CD8-positive, alpha-beta memory T cell (primary cell): ENCODE measurements at places on chromosomes 1 and 21. TPM values are rescaled to one million over a fixed set of nuclear protein-coding genes. Genes with fewer than 3 reads are reported as not detected.

DNA sequence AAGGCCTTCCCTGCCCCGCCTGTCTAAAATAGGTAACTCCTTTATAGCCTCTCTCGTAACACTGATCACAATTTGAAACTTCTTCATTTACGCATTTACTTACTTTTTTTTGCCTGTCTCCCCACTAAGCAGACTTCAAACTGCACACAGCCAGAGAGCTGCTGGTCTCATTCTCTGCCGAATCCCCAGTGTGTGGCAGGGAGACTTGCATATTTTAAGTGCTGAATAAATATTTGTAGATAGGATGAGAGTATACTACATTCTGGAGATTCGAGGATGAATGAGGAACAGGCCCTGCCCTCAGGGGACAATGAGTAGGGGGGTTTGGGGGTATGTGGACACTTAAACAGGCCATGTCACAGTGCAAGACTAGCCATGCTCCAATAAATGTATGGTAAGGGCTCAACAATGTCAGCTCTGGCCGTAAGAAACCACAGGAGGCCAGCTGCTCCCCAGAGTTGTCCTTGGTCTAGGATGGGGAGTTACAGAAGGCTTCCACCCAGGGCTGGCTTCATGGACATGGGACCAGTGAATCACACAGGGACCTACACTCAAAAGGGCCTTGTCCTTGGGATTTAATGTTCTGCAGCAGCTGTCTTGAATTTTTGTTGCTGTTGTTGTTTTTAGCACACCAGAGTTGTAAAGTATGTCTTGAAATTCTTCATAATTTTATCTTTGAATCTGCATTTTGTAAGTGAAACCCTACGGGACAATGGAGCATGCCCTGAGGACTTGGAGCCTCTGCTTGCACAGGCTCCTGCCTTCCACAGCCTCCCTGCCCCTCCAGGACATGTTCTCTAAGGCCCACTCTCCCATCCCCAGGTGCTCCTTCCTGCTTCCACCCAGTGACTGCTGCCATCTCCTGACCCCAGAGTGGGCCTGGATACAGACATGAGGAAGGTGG lies 8.5 kb downstream of the DIO1 start:
- H3K4me3 ChIP-seq: no peak overlapping the region
- H3K4me1 ChIP-seq: no peaks in the 10 kb centered on the region
- H3K27me3 ChIP-seq: no peaks in the 10 kb centered on the region

DNA sequence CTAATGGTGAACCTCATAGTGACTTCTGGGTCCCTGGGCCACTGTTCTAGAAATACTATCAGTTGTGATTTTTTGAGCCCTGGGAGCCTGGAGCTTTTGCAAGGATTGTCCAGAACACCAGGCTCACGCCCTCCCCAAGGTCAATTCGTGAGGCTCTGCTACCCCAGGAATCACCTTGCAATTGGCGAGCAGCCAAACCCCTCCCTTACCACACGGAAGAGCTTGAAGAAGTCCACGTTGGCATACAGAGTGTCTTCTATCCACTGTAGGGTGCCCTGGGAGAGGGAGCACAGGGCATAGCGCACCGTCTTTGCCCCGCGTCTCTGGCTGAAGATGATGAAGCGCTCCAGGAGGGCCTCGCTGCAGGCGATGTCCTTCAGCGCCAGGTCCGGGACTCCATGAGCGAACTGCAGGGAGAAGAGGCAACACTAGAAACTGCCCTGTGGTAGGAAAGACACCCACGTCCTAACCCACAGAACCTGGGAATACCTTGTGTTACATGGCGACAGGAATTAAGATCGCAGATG lies 22.3 kb downstream of the ABCA4 start:
- H3K4me1 ChIP-seq: no peaks in the 10 kb centered on the region
- H3K27me3 ChIP-seq: no peaks in the 10 kb centered on the region
- DNase-seq: no peak
- no peaks in the 10 kb centered on the region for H3K36me3 ChIP-seq
- H3K4me3 ChIP-seq: no peak overlapping the region

DNA sequence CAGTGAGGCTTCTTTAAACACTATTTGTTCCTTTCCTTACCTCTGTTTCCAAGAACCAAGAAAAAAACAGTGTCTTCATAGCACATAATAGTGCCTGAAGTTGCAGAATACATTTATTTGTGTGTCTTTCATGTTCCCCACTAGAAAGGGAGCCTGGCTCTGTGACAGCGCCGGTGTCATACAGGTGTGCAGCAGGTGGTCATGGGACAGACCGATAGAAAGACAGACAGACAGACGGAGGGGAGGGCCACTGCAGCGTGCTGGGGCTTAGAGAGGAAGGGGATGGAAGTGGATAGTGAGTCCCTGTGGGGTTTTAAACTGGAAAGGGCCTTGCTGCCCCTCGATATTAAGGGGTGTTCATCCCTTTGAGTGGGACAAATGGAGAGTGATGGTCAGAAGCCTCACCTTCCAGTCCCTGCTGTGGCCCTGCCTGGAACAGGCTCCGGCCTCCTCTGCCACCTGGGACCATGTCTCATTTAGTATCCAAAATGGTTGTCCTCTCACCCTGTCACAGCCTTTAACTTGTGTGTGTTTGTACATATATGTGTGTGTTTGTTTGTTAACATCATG lies 152.9 kb downstream of the PGBD5 start:
- no peaks in the 10 kb centered on the region for H3K27me3 ChIP-seq
- H3K27ac ChIP-seq: no peak overlapping the region
- peaks cover 11% of the 10 kb centered on the region for H3K4me1 ChIP-seq
- peaks cover 3% of the 10 kb centered on the region for H3K36me3 ChIP-seq

Gene RNU1-1
- total RNA-seq: 1,300 TPM

Gene TEX38
- total RNA-seq: not detected

Gene CD1E
- not detected for total RNA-seq

Gene SLAMF7
- 79.5 TPM for total RNA-seq

Gene SIM2
- not detected for total RNA-seq

DNA sequence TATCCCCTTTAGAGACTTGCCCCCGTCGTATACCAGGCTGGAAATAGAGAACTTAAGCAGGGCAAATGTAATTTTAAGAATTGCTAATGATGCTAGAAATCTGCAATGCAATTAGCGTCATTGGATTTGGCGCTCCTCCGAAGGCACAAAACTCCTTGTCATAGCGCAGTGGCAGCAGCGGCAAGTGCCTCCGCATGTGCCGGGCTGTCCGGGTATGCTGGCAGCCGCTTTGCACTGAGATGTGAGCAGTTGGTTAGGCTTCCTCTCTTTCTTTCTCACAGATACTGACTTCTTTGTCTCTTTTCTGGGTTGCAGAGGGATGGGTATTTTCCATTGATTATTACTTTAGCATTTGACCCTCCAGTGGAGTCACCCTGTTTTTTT lies 193.4 kb upstream of the LMO4 start:
- no peak for DNase-seq
- no peak overlapping the region for H3K27ac ChIP-seq
- no peaks in the 10 kb centered on the region for H3K4me1 ChIP-seq
- no peak overlapping the region for H3K4me3 ChIP-seq

DNA sequence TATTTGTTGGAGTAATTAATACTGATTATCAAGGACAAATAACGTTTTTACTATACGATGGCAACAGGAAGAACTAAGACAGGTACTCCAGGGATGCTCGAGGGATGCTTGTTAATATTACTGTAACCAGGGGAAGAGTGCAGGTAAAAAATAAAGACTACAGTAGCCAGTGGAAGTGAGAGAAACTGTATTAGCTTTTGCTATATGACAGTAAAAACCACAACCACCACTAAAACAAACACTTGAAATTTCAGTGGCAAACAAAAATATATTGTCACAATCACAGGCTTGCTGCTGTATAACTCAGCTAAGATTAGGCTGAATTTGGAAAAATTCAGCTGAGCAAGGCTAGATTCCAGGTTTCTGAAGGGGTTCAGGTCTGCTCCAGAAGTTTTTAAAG lies 812.6 kb upstream of the ADGRL4 start:
- no peak overlapping the region for H3K4me3 ChIP-seq
- no peaks in the 10 kb centered on the region for H3K36me3 ChIP-seq
- H3K4me1 ChIP-seq: no peaks in the 10 kb centered on the region
- no peak overlapping the region for H3K27ac ChIP-seq
- no peaks in the 10 kb centered on the region for H3K27me3 ChIP-seq
- DNase-seq: no peak

Gene S100A7
- total RNA-seq: not detected

- H3K27ac ChIP-seq: no peak overlapping the region
- no peaks in the 10 kb centered on the region for H3K27me3 ChIP-seq
- H3K4me1 ChIP-seq: no peaks in the 10 kb centered on the region
- H3K36me3 ChIP-seq: no peaks in the 10 kb centered on the region
- no peak overlapping the region for H3K4me3 ChIP-seq
These were observed 35.5 kb downstream of the SRSF11 start for GRCh38 chr1:70256664-70257063.

Gene ANKRD65
- not detected for total RNA-seq

- H3K27ac ChIP-seq: no peak overlapping the region
- no peak overlapping the region for H3K4me3 ChIP-seq
- no peaks in the 10 kb centered on the region for H3K36me3 ChIP-seq
- DNase-seq: no peak
- no peaks in the 10 kb centered on the region for H3K4me1 ChIP-seq
These were observed 149.5 kb downstream of the SLC30A10 start for GRCh38 chr1:219778793-219779369.

- no peaks in the 10 kb centered on the region for H3K4me1 ChIP-seq
- DNase-seq: no peak
- no peaks in the 10 kb centered on the region for H3K27me3 ChIP-seq
These were observed 27.5 kb downstream of the KCTD3 start for GRCh38 chr1:215594640-215595039.

DNA sequence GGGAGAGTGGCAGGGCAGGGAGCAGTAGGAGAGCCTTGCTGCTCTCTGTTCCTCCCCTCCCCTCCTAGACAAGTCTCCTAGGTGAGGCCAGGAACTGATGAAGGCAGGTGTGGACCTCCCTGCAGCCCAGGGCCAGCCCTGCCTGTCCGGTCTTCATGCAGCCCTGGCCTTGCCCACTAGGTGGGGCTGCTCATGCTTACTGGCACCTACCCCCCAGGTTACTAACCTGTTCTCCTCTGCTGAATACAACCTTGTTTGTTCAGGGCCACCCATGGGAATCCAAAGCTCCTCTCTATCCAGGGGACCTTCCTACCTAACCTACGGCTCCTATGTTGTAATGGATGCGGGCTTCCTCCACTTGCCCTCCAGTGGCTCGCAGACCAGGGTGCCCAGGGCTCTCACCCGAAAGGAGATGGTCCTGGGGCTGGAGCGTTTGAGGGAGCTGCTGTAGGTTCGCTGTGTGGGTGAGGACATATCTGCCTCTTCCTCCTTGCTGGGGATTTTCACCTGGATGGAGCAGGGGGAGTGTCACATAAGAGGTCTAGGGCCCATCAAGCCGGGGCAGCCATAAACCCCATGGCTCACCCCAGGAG lies 7.9 kb upstream of the TNNT2 start:
- DNase-seq: no peak
- H3K4me1 ChIP-seq: no peaks in the 10 kb centered on the region
- H3K27ac ChIP-seq: no peak overlapping the region

GRCh38 chr1:2413495-2414296 lies 1.3 kb upstream of the PEX10 start:
- H3K27ac ChIP-seq: peak overlapping the region; percentile 90
- peaks cover 55% of the 10 kb centered on the region for H3K4me1 ChIP-seq
- peak overlapping the region; percentile 78 for H3K4me3 ChIP-seq

DNA sequence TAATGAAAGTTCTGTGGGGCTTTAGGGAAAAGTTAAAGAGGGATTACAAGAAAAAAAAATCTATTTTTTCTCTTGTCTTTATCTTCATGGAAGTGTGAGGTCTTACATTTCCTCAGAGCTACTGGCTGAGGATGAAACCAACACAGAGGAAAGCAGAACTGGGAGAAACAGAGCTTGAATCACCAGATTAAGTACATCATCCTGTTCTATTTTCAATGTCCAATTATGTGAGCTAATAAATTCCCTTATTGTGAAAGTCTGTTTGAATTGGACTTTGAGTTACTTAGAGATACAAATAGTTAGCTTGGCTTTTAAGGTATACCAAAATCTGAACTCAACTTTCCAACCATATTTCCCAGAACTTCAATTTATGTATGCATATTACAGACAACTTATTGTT lies 69.2 kb downstream of the LPGAT1 start:
- H3K4me3 ChIP-seq: no peak overlapping the region
- H3K36me3 ChIP-seq: peaks cover 4% of the 10 kb centered on the region
- no peaks in the 10 kb centered on the region for H3K27me3 ChIP-seq
- no peak overlapping the region for H3K27ac ChIP-seq

- no peaks in the 10 kb centered on the region for H3K4me1 ChIP-seq
- H3K27me3 ChIP-seq: no peaks in the 10 kb centered on the region
- H3K27ac ChIP-seq: no peak overlapping the region
- H3K36me3 ChIP-seq: no peaks in the 10 kb centered on the region
These were observed 25.9 kb downstream of the UBE2U start for GRCh38 chr1:64229307-64229706.

Gene CNKSR1
- 0.86 TPM for total RNA-seq

GRCh38 chr1:247482747-247483146 lies 24.8 kb upstream of the OR2B11 start:
- no peaks in the 10 kb centered on the region for H3K4me1 ChIP-seq
- H3K4me3 ChIP-seq: no peak overlapping the region
- H3K27ac ChIP-seq: no peak overlapping the region
- H3K27me3 ChIP-seq: no peaks in the 10 kb centered on the region
- DNase-seq: no peak

DNA sequence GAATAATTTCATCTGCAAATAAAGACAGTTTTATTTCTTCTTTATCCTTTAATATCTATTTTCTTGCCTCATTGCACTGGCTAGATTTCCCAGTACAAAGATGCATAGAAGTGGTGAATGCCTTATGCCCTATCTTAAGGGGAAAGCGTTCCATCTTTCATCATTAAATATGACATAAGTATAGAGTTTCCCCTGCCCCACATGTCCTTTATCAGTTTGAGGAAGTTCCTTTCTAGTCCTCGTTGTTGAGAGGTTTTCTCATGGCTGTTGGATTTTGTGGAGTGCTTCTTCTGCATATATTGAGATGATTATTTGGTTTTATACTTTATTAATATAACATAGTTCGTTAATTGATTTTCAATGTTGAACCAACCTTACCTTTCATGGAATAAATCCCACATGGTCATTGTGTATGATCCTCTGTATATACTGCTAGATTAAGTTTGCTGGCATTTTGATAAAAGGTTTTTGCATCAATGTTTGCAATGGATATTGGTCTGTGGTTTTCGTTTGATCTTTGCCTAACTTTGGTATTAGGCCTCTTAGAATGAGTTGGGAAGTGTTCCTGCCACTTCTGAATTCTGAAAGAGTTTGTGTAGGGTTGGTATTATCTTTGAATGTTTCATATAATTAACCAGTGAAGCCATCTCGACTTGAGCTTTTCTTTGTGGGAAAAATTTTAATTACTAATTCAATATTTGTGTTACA lies 15.6 kb downstream of the PRKACB start:
- peaks cover 59% of the 10 kb centered on the region for H3K4me1 ChIP-seq
- no peak for DNase-seq
- no peaks in the 10 kb centered on the region for H3K27me3 ChIP-seq
